ENCODE measurements at places on chromosomes 16 and 17.
A peak's percentile ranks its signal among the peaks of the same experiment; 100 is the strongest.

- DNase-seq: no peak
These were observed 160.4 kb downstream of the ABCA8 start for GRCh38 chr17:68794636-68795434.

DNA sequence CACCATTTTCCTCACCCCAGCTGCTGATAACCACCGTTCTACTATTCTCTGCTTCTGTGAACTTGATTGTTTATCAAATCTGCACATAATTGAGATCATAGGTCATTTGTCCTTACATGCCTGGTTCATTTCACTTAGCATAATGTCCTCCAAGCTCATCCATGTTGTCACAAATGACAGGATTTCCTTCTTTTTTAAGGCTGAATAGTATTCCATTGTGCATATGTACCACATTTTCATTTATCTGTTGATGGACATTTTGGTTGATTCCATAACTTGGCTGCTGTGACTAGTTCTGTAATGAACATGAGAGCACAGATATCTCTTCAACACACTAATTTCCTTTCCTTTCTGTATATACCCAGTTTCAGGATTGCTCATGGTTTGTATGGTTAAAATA, 225.3 kb upstream of the TBX2 start:
- no peak for DNase-seq

DNA sequence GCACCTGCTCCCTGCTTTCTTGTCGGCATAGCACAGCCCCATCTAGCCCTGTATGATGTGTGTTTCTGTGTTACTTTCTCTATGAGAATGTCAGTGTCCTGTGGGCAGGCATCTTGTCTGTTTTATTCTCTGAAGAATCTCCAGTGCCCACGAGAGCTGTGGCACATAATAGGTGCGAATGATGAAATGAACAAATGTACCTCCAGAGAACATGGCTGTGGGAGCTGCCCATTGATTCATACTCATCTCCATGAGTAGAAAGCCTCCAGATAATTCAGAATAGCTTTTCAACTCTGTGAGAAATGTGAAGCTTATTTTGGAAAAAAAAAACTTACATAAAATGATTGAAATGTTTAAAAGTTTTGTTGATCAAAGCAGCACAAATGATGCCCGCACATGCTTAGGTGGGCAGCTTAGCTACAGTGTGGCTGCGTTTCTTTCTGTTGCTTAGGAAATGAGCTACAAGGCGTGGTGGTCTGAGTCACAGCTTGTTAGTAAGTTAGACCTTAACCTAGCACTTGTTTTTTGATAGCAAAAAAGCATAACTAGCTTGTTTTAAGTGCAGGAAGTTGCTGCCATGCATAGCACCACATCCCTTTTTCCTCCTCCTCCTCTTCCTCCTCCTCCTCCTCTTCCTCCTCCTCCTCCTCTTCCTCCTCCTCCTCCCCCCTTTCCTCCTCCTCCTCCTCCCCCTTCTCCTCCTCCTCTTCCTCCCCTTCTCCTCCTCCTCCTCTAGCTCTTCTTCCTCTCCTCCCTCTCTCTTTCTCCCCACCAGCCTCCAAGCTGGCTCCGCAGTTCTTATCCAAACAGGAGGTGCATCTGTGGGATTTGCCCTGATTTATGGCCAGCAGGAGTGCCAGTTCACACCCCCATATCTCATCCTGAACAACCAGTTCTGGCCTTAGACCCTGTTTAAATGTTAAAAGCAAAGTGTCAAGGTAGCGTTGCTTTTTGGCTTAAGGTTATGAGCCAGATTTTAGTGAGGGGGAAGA, 221.5 kb downstream of the IRF8 start:
- no peak for DNase-seq

DNA sequence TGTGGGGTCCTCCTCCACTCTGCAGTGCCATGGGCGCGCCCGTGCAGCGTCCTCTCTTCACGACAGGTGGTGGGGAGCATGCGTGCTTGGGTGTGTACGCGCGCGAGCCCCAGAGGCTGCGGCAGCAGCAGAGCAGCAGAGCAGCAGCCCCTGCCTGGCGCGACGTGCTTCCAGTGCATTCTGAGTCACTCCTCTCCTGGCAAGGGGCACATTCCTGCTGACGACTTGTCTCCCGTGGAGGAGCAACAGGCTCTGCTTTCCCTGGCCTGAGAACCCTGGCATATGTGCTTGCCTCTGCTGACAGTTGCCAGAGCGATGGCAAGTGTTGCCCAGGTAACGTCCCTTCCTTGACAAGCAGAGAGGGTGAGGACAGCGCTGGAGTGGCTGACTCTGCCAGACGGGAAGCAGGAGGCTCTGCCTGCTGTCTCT, 133.8 kb upstream of the PLCG2 start:
- peak; percentile 88 for DNase-seq

Data from AG08396 (cell line).